Fibroblast of lung (primary cell): ENCODE measurements at places on chromosomes 1 and 21.

- no peak for DNase-seq
These were observed 73.0 kb upstream of the PTGS2 start for GRCh38 chr1:186753241-186753640.

DNA sequence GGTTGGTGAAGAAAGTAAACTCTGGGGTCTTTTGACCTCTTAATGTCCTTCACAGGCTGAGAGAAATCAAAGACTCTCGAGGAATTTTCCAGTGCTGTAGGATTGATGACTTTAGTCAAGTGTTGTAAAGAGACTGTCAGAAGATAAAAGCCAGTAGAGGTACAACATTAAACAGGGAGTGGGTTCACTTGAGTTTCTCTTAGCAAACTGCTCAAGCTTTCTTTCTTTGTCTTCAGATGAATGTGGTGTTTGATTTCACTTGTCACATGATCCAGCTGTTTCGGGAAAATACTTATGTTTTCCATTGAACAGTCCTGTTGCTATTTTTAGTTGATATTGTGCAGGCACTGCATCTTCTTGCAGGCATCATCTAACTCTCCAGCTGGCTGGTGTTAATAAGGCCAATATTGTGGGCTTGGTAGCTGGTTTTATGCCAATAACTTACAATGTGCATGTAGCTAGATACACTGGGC lies 45.6 kb downstream of the XCL2 start:
- DNase-seq: peak; percentile 87

DNA sequence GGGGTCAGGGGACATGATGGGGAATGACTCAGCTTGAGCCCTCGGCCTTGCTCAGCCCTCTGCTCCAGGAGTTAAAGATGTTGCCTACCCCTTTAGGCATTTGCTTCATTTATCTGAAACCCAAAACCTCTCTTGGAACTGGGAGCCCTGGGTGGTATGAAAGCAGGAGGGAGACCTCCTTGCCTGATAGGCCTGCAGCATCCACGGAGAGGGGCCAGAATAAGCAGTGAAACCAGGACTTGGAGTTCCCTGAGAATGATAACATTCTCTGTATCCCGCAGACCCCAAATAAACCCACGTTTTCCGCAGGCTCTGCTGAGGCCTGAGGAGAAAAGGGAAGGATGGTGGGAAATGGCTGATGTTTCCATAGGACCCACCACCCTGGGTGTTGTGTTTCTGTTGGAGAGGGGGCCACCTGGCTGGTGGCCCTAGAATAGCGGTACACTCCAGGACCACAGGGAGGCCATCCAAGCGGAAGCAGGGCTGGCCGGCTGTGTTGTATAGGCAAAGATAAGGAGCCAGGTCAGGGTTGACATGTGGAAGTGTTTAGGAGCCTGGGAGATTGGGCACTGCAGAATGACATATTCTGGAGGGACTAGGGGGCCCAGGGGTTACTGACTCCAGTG lies 77.4 kb downstream of the FOXD2 start:
- no peak for DNase-seq

DNA sequence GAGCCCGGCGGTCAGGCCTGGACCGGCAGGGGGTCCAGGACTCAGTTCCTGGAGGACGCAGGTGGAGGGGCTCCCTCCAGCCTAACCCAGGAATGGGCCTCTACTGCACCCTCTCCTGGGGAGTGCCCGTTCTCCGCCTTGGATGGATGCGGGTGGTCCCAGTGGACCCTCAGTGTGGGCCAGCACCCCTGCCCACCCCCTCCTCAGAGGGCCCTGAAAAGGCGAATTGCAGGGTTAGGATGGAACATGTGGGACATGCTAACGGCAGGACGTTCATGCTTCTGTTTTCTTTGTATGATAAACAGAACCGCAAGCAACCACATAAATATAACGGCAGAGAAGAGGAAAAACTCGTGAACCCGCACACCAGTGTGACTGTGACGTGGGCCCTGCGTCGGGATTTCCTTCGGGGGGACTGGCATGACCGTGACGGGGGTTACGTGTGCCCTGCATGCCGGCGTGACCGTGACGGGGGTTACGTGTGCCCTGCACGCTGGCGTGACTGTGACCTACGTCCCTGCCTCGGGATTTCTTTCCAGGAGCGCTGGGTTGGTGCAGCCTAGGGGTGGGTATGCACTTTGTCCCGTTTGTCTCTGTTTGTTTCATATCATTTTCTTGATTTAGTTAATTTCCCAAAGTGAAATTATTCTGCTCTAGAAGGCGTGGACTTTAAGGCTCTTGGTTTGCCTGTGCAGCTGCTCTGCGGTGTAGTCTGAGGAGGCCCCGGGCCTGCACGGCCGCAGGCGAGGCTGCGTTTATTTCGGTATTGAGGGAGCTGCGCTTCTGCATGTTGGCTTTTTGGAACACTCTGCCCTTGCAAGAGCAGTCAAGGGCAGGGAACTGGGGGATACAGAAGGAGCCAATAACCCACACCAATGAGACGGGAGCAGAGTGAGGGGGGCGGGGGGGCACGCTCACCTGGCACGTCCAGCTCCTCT lies 3.1 kb downstream of the FTCD start:
- no peak for DNase-seq

DNA sequence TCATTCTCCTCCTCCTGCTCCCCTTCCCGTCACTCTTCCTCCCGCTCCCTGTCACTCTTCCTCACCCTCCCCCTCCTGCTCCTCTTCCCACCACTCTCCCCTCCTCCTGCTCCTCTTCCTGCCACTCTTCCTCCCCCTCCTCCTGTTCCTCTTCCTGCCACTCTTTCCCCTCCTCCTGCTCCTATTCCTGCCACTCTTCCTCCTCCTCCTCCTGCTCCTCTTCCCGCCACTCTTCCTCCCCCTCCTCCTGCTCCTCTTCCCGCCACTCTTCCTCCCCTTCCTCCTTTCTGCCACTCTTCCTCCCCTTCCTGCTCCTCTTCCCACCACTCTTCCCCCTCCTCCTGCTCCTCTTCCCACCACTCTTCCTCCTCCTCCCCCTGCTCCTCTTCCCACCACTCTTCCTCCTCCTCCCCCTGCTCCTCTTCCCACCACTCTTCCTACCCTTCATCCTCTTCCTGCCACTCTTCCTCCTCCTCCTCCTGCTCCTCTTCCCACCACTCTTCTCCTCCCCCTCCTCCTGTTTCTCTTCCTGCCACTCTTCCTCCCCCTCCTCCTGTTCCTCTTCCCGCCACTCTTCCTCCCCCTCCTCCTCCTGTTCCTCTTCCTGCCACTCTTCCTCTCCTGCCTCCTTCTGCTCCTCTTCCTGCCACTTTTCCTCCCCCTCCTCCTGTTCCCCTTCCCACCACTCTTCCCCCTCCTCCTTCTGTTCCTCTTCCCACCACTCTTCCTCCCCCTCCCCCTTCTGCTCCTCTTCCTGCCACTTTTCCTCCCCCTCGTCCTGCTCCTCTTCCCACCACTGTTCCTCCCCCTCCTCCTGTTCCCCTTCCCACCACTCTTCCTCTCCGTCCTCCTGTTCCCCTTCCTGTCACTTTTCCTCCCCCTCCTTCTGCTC lies 28.7 kb upstream of the ARTN start:
- DNase-seq: no peak

- DNase-seq: peak; percentile 80
These were observed 27.6 kb downstream of the KIRREL1 start for GRCh38 chr1:158020886-158021620.

DNA sequence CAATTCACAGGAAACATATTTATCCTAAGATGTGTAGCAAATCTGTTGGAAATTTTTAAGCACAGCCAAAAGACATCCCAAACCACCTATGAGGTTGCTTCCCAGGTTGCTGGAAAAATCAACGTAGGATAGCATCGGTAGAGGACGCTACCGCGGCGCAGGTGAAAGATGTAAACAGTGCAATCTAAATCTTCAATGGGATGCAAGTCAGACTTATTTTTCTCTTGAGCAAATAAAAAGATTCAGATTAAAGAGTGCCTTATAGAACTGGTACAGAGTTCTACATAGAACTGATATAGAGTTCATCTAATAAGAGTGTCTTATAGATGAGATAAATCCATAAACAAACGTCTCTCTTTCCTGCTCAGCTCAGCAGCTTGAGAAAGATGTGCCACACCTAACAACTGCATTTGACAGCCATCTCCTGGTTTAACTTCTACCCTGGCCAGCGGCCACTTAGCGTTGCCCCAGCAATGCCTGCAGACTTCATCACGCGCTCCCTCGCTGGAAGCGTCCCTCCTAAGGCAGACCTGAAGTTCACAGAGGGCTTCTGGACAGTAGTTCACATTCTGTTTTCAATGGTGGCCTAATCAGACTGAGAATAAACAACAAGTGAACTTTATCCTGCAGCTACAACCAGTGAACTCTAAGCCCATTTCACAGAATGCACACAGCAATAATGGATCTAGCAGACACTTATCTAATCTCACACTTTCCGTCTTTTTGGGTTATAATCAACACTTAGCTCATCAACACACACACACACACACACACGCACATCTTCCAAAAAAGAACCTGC lies 164.5 kb downstream of the TOMM20 start:
- no peak for DNase-seq

GRCh38 chr1:24966724-24967346 lies 36.8 kb upstream of the RUNX3 start:
- DNase-seq: peak; percentile 70

GRCh38 chr1:221327954-221328353 lies 413.9 kb downstream of the DUSP10 start:
- DNase-seq: no peak
